ENCODE measurements at places on chromosomes 2 and 18.

- no peak for DNase-seq
These were observed 88.1 kb upstream of the SLC8A1 start for GRCh38 chr2:40540026-40540425.

DNA sequence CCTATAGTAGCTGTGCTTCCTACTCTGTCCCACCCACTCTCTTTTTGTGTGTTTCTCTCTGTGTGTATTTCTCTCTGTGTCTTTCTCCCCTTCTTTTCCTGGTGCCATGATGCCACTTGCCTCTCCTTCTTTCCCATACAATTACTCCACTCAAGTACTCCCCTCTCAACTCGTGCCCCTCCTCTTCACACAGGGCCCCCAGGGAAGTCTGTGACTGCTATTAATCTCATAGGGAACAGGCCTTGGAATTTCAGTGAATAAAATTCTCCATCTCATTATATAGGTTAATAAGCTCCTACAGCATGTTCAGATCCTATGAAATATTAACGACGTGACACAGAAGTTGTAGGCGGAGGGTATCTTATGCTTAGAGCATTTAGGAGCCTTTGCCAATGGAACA lies 205.9 kb upstream of the EPHA4 start:
- DNase-seq: no peak

DNA sequence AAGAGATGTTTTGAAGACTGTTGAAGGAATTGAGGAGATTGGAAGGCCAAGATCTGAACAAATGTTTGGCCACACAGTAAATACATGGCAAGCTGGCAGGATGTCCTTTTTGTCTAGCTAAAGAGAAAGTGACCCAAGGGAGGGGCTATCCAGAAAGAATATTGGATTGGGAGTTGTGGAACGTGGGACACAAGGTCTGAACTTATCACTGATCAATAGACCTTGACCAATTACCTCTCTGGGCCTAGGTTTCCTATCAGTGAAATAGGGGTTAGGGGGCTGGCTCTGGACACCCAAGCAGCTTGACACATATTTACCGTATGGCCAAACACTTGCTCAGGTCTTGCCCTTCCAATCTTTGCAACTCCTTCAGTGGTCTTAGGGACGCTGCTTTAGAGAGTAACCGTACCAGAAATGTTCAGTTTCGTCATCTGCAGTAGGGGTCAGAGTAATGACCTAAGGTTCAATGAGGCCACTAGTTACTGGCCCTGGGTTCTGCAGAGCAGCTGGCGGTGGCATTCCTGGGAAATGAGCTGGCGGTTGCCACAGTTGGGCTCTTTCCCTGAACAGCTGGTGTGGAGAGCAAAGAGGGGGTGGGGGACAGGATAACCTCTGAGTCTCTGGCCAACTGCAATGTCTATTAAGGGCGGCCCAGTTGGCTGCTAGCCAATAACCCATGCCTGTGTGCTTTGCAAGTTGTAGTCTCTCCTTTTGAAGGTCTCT lies 70.1 kb upstream of the STPG4 start:
- no peak for DNase-seq

- no peak for DNase-seq
These were observed 404.0 kb downstream of the ADCYAP1 start for GRCh38 chr18:1308686-1309085.

GRCh38 chr2:235701206-235701981 lies 207.6 kb downstream of the AGAP1 start:
- DNase-seq: no peak

DNA sequence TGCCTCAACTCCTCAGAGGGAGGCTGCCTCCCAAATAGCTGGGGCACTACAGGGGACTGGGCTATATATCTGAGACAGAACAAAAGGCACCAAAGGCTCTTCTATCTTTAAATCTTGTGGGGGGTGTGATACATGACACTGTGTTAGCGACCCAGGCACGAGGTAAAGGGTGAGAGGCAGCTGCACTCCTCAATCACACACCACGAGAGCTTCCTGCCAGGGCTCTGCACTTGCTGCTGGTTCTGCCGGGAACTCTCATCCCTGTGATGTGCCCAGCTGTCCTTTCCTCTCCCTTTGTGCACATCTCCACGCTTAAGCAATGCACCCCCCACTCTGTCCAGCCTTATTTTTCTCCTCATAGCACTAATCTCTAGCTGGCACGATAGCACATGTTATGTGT lies 32.4 kb downstream of the NPC1 start:
- no peak for DNase-seq

DNA sequence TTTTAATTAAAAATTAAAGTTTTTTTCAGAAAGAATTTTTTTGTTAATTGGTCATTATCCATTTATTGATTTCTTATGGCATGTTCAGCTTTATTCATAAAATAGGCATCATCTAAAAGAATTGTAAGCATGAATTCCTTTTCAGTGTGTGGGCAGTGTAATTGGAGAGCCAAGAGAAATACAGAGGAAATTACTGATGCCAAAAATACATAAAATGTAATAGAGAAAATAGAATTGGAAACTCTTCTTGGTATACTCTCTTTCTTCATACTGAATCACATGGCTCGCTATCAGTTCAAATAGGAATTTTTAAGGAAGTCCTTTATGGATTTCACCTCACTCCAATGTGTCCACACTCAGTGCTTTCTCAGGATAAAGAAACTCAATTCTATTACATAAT lies 663.6 kb upstream of the NRXN1 start:
- no peak for DNase-seq

- DNase-seq: no peak
These were observed 36.1 kb upstream of the NDUFV2 start for GRCh38 chr18:9066358-9066757.

- no peak for DNase-seq
These were observed 12.3 kb downstream of the MAP3K20 start for GRCh38 chr2:173087793-173088496.

DNA sequence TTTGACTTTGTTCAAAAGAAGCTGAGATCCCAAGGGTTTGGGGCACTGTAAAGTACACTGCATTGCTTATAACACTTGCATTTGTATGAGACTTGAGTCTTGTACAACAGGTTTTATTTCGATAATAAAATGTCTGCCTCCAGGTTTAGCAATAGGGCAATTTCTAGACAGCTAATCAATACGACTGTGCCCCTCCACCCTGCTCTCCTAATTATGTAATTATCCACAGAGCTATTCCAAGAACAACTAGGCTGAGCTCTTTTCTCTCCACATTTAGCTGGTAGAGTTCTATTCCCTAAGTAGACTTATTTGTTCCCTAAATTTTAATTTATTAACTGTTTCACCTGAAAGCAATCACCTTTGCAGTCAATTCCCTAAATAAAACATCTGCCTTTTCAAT lies 52.9 kb upstream of the LINC00305 start:
- no peak for DNase-seq

DNA sequence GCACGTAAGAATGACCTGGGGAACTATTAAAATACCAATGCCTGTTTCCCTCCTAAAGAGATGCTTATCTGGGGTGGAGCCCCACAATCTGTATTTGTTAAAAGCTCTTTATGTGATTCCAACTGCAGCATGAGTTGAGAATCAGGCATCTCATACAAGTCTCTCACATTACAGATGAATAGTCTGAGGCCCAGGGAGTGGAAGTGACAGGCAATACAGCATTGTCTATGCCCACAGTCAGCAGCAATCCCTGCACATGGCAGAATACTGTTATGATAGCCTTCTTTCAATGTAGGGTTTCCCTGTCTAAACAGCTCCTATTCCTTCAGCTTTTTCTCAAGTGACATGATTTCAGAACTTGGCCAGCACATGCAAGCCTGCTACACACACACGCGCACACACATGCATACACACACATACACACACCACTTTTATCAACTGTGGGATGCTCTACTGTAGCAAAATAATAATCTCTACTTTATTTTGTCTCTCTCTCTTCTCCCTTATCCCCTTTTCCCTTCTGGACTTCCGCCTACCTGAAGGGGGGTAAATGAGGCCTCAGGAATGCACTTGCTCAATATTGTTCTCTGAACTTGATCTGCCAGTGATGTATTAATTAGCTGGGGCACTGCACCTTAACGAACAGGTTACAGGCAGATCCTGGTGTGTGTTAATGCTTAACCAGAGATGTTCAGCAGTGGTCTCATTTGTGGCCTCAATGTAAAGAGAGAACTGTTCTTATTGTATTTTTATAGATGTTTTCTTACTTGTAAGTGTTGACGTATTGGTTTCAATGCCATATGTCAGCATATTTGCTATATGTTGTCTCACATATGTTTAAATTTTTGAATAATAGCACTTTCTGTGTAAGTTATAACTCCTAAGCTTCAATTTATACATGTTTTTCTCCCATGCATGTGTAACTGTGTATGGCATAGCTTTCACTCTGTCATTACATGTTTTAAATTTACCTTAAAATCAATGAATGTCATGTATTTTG lies 116.0 kb downstream of the SETBP1 start:
- DNase-seq: no peak

- no peak for DNase-seq
These were observed 31.7 kb upstream of the CYBRD1 start for GRCh38 chr2:171490577-171490976.

DNA sequence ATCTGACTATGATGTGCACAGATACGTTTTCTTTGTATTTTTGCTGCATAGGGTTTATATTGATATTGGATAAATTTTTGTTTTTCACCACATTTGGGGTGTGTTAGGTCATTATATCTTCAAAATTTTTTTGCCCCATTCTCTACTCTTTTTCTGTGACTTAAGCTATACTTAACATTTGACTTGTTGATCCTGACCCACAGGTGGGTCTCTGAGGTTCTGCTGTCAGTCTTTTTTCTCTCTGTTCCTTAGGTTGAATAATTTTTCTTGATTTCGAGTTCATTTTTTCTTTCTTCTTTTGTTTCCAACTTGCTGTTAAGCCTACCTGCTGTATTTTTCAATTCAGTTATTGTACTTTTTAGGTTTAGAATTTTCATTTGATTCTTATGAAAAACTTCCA lies 12.1 kb downstream of the RAB3GAP1 start:
- DNase-seq: no peak

- no peak for DNase-seq
These were observed 127.5 kb upstream of the DAPL1 start for GRCh38 chr2:158667586-158667985.

DNA sequence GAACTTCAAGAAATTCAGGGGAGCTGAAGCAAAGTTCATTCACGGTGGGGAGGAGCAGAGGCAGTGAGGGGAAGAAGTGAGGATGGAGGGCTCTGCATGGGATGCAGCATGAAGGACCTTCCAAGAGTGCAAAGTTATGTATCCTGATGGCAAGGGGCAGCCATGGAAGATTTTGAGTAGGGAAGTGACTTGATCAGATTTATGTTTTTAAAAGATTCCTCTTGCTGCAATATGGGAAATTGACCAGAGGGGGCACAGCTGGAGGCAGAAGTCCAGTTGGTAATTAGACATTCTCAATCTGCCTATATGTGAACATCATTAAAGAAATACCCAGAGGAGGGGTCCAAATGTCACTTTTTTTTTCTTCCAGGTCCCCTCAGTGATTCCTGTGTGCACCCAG lies 21.5 kb upstream of the ANXA4 start:
- DNase-seq: no peak

DNA sequence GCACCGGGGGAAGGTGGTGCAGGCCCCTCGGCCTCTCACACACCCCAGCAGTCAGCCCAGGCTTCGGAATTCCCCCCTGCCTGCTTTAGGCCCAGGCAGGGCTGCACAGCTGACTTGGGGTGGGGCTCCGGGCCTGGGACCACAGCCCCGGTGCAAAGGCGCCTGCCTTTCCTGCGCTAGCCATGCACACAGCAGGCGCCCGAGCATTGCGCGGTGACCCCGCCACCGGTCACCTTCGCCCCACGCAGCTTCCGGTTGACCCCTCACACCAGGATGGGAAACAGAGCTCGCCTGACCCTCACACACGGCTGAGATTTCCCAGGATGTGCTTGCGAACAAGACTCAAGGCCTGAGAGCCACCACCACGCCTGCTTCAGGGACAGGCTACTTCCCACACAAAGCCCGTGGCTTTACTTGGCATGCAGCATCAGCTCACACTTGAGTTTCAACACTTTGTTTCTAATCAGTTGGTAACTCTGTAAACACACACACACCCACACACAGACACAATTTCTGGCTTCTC lies 46.0 kb downstream of the SLC66A2 start:
- DNase-seq: no peak

GRCh38 chr18:80143881-80144280 lies 34.8 kb downstream of the ADNP2 start:
- DNase-seq: no peak

GRCh38 chr18:42649331-42650035 lies 466.0 kb downstream of the RIT2 start:
- DNase-seq: no peak

- DNase-seq: no peak
These were observed 35.4 kb downstream of the PREPL start for GRCh38 chr2:44325897-44326296.

DNA sequence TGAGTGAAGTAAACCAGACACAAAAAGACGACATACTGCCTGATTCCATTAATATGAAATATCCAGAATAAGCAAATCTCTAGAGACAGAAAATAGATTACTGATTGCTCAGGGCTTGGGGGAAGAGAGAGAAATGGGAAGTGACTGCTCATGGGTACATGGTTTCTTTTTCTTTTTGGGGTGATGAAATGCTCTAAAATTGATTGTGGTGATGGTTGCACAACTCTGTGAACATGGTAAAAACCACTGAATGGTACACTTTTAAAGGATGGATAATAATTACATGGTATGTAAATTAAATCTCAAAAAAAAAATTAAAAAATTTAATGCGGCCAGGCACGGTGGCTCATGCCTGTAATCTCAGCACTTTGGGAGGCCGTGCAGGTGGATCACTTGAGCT lies 39.3 kb downstream of the RPL31 start:
- no peak for DNase-seq

DNA sequence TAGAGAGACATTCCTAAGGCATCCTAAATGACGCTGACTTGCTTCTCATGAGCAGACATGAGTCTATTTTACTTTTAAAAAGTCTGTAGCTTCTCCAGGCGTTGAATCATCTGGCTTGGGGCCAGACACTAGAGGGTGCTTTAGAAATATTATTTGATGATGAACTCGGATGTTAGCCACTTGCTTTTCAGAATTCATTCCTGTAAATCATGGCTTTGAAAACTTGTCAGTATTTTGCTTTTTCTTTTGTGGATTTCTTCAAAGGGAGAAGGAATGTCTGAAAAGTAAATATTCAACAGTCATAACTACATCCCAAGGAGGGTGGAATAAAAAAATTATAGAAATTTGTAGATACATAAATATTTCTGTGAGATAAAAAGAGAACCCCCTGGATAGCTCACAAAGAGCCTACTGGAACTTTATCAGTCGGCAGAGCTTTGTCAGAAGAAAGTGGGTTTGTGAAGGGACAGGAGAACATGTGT lies 370.8 kb downstream of the OSR1 start:
- DNase-seq: no peak

All from CD4-positive, alpha-beta memory T cell (primary cell).